ENCODE measurements at places on chromosomes 16 and 17.
A peak's percentile ranks its signal among the peaks of the same experiment; 100 is the strongest.

- DNase-seq: no peak
Observed at GRCh38 chr16:73887911-73888310, 408.7 kb upstream of the PSMD7 start.

GRCh38 chr17:71438631-71439146 lies 682.1 kb upstream of the SOX9 start:
- DNase-seq: no peak

GRCh38 chr16:88606148-88606757 lies 32.1 kb upstream of the IL17C start:
- no peak for DNase-seq

- no peak for DNase-seq
Observed at GRCh38 chr16:28486266-28486665, 5.6 kb downstream of the CLN3 start.

- DNase-seq: no peak
Observed at GRCh38 chr16:66599726-66600125, 4.8 kb upstream of the CMTM3 start.

- no peak for DNase-seq
Observed at GRCh38 chr17:55710829-55711496, 11.7 kb downstream of the TMEM100 start.

- no peak for DNase-seq
Observed at GRCh38 chr17:72145562-72145961, 24.7 kb downstream of the SOX9 start.

- no peak for DNase-seq
Observed at GRCh38 chr17:8494506-8495111, 58.9 kb downstream of the NDEL1 start.

GRCh38 chr16:58212824-58213655 lies 15.1 kb upstream of the CSNK2A2 start:
- DNase-seq: no peak

GRCh38 chr16:5428932-5429331 lies 331.3 kb upstream of the EEF2KMT start:
- DNase-seq: no peak

DNA sequence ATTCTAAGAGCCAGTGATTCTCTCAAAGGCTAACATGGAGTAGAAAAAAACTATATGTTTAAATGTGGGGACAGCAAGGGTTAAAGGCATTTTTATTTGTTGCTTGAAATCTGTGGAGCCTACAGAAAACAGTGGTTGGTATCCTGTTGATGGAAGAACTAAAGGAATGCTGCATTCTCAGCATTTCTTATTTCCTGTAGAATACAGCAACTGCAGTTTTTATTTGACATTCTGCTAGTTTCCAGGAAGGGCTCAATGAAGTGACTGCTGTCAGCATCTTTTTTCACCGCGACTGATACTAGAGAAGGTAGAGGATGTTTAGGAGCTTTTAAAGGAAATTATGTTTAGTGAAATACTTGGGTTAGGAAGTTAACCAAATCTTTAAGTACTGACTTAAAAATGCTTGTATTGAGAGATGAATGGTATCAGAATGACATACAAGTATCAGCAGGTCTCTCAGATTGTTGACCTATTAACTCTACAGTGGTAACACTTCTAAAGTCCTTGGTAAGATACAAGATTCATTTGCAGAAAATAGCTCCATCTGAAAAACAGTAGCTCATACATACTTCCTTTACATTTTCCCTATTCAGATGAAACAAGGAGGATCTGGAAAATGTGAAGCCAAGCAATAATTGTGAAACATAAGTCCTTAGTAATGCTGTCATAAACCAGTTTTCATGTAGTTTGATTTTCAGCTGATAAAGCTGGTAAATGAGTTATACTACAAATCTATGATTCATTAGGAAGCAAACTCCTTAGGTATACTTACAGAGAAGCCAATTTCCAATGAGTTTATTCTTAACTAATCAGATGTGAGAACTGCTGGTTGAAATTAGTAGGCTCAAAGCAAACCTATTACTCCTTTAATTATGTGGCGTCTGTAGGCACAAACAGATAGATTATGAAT lies 15.2 kb downstream of the CLTC start:
- no peak for DNase-seq

DNA sequence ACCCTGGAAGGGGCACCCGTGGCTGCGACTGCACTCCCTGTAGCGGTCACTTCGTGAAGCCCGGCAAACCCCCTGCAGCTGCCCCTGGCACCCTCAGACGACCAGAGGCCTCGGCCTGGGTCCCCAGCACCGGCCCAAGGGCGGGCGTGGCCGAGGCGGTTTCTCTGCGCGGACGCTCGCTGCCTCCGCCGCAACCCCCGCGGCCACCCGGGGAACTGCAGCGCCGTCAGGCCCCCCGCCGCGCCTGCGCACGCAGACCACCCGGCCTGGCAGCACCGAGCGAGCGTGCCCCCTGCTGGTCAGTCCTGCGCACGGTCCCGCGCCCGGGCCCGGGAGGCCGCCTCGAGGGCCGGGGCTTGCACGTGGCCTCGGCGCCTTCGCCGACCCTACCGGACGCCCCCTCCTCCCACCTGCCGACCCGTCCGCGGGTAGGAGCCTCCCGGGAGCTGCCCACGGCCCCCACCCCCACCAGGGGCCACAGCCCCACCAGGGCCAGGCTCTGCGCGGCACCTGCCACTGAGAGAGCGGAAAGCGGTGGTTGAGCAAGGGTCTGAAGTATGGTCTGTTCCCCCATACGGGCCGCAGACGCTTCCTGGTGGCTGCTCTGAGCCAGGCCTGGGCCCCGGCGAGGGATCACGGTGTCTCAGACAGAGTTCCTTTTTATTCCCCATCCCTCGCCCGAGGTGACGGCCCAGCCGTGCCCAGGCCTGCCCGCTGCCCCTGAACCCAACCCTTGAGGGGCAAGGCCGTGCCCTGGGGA lies 11.5 kb upstream of the HS3ST6 start:
- DNase-seq: peak; percentile 90

GRCh38 chr16:54817940-54818574 lies 112.6 kb upstream of the IRX5 start:
- DNase-seq: no peak

- DNase-seq: no peak
Observed at GRCh38 chr17:73394512-73395450, 83.0 kb upstream of the CDC42EP4 start.

GRCh38 chr17:48732688-48733629 lies 4.4 kb upstream of the HOXB13 start:
- DNase-seq: no peak

DNA sequence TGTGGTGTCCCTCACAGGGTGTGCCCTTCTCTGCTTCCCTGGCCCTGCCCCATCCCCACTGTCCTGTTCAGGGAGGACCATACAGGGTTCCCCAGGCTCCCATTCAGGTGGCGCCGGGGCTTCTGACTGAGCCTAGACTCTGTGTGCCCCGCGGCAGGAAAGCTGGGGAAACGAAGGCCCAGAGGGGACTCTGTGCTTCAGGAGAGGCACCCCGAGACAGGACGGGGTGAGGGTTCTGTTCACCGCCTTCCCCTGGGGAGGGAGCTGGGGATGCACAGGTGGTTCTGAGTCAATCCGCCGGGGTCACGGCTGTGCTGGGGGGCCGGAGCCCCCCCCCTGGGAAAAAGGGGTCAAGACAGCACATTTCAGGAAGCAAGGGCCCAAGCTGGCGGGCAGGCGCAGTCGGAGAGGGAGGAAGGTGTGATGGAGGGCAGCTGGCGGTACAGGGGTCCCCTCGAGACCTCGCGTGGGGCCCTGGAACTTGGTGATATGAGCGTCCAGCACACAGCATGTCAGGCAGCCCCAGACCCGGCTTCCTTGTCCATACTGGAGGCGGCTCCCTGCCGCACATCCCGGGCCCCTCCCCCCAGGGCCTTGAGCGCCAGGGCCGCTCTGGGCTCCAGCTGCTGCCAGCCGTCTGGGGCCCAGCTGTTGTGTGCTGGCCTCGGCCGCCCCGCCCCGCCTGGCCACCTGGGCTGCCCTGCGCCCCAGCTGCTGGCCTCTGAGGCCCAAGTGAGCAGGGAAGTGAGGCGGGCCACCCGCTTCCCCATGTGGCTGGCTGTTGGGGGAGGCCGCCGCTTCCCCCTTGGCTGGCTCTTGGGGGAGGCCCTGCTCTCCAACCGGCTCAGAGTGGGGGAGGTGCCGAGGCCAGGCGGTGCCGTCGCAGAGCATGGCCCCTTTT lies 5.6 kb upstream of the NOTUM start:
- DNase-seq: no peak

DNA sequence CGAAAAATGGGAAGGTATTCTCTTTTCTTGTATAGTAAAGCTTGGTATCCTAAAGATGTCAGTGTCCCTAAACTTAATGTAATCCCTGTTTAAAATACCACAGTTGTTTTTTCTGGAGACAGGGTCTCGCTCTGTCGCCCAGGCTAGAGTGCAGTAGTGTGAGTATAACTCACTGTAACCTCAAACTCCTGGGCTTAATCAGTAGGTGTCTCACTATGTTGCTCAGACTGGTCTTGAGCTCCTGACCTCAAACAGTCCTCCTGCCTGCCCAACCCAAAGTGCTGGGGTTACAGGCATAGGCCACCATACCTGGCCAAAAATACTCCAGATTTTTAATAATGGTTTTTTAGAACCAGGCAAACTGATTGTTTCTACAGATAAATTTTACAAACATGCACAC lies 8.2 kb downstream of the DCAF7 start:
- no peak for DNase-seq

DNA sequence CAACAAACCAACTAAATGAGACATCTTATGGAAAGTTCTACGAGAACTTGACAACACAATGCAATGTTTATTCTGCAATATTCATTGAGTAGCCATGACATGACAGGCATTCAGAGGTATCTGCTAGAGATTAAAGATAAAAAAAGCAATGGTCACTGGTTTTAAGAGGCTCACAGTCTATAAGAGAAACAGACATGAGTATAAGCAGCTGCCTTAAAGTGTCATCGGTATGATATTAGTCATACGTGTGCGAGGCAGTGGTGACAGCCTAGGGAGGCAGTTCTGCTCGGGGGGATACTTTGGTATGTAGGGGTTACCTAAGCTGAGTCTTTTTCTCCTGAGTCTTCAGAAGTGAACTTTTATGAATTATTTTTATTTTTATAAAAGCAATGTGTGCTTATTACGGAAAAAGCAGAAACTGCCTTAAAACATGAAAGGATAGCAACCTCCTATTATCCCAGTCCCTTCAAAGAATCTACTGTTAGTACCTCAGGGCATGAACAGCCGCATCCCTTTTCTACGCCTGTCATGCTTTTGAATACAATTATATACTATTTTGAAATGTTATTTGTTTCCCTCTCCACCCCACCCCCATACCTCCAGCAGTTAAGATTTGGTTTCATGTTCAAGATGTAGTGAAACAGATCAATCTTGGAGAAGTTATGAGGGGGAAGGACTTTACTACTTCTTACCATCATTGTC lies 7.7 kb downstream of the ST6GALNAC1 start:
- no peak for DNase-seq

DNA sequence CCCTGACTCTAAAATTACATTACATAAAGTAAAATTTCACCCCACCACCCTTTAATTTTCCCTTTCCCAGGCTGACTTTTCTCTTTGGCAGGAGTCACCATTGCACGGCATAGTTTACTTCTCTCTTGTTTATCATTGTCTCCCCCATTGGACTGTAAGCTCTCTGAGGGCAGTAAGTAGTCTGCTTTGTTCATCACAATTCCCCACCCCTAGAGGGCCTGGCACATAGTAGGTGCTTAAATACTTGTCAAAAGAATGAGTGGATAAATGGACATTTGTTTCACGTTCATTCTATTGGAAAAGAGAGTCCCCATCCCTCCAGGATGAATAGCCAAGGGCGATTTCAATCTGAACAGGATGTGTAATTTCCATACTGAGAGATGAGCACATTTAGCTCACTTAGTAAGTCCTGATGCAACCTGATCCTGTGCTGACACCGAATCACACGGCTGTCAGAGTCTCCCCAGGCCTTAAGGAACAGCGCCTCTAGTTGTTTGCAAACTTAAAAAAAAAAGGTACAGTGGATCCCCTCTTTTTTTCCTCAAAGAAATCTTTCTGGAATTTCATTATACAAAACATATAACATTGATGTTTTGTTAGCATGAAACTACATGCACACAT lies 54.0 kb downstream of the AKAP1 start:
- no peak for DNase-seq

GRCh38 chr17:41096055-41096454 lies 1.9 kb downstream of the KRTAP4-8 start:
- DNase-seq: no peak

- DNase-seq: no peak
Observed at GRCh38 chr16:14548933-14549788, 80.9 kb downstream of the PARN start.

DNA sequence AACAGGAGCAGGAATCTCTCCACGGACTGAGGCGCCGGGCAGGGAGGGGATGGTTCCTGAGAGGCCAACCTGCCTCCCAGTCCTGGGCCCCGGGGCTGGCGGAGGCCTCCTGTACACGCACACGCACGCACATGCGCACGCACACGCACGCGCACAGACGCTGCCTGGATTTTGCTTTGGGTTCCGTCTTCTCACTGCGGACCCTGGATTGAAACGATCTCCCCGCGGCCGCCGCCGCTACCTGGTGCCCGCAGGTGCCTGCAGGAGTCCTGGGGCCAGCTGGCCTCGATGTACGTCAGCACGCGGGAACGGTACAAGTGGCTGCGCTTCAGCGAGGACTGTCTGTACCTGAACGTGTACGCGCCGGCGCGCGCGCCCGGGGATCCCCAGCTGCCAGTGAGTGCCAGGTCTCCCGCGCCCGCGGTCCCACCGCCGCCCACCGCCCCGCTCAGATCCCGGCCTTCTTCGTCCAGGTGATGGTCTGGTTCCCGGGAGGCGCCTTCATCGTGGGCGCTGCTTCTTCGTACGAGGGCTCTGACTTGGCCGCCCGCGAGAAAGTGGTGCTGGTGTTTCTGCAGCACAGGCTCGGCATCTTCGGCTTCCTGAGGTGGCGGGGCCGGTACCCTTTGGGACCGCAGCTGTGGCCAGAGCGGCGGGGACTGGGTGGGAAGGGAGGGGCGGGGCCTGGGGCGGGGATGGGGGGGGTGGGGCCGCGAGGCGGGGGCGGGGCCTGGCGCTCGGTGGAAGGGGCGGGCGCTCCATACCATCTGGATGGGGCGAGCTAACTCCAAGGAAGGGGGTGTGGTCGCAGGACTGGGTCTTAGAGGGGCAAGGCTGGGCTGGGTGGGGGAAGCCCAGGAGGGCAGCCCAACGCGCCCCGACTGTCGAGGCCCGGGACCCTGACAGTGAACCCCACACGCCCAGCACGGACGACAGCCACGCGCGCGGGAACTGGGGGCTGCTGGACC lies 12.3 kb downstream of the CES4A start:
- peak; percentile 51 for DNase-seq

DNA sequence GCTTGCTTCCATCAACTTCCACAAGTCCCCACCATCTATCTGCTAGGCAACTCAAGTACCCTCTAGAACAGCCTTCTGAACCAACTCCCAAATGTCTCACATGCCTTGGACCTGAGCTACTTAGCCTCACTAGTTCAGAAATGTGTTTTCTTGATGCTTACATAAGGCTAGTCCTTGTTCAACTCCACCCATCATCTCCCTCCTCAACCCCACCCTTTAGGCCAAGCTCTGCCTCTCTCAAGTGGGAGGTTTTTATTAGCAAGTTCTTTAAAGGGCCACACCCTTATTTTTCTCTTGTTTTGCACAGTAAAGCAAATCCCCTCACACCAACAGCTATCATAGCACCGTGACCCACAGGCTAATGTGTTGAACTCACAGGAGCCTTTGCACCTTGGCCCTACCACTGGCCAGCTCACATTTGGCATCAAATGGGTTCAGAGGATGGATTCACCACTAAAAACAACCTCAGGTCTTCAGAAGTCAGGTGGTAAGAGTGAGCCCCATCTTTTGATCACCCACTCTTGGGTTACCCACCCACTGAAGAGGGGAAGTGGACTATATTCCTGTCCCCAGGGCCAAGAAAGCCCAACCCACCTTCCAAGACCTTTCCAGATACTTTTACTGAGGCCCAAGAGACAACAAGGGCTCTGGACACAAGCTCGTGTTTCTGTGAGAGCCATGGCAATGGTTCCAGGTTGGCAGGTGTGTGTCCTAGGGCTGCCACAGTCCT lies 12.2 kb downstream of the PIK3R5 start:
- peak; percentile 71 for DNase-seq
